ENCODE measurements at places on chromosomes 2 and 18.

DNA sequence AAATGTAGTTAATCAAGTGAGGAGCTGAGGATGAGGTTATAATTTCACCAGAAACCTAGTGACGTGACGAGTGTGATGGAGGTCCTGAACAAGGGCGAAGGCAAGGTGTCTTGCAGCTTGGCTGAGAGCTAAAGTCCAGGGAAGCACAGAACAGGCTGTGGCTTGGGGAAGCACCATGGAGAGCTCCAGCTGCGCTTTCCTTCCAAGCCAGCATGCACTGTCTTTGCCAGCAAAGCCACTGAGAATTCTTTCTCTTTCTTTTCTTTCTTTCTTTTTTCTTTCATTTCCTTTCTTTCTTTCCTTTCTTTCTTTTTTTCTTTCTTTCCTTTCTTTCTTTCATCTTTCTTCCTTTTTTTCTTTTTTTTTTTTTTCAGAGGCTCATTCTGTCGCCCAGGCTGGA, 239.3 kb downstream of the FBXO15 start:
- no peak for DNase-seq

- DNase-seq, result no peak
Measured at GRCh38 chr2:113178891-113179290, 5.1 kb downstream of the PSD4 start.

GRCh38 chr18:4068552-4069158, 386.5 kb downstream of the DLGAP1 start:
- peak; percentile 19 for DNase-seq

DNA sequence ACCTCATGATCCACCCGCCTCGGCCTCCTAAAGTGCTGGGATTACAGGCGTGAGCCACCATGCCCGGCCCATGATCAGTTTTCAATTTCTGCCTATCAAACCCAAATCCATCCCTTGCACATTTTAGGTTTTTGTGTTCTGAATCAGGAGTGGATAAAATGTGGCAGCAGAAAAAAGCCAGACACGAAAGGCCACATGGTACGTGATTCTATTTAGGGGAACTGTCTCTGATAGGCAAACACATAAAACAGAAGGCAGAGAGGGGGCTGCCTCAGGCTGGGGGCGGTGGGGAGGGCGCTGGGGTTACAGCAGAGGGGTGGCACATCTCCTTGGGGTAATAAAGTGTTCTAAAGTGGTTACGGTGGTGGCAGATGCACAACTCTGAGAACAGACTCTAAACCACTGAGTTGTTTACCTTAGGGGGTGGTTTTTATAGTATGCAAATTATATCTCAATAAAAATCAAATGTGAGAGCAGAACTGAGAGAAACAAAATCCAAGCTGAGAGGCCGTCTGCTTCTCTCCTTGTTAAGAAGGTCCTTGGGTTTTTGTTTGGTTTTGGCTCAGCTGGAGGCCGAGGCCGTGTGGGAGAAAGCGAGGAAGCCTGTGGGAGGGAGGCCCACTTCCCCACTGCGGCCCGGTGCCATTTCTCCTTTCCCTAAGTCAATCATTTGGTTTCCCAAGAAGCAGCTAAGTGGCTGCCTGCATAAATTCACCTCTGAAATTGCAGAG, 78.0 kb downstream of the SOWAHC start:
- DNase-seq, result no peak

DNA sequence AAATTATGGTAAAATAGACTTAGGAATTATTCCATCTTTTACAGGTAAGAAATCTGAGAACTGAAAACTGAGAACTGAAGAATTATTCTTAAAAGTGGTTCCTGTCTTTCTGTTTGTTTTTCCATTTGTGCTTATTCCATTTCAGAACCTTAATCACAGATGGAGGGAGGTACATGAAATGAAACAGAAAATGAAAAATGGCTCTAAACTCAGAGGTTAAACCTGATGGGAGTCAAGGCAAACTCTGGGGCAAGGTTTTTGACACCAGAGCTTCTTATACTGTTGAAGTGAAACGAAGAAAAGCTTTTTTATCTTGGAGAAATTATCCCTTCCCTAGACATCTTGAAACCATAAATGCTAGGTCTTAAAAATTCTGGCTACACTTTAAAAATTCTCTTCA, 182.1 kb downstream of the ZNF804A start:
- no peak for DNase-seq

GRCh38 chr2:13413989-13414388, 697.3 kb downstream of the TRIB2 start:
- DNase-seq, result no peak

GRCh38 chr18:25898965-25899364, 191.4 kb downstream of the SS18 start:
- no peak for DNase-seq

GRCh38 chr2:231664727-231665126, 43.6 kb upstream of the PTMA start:
- DNase-seq, result no peak

DNA sequence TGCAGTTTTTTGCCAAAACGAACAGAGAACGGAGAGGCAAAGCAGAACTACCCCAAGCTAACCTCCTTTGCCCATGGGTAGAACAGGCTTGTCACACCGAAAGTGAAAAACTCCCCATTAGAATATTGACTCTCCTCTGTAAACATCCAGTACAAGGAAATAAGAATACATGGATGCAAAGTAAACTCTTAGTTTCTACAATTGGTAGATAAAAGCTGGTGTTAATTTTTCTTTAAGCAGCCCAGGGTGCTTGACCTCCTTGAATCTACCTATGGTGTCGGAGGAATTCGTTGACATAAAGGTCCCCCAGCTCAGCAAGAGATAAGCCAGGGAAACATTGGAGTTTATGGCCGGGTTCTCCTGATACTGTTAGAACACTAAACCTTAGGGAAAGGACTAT, 48.4 kb upstream of the DSG1 start:
- DNase-seq, result no peak

DNA sequence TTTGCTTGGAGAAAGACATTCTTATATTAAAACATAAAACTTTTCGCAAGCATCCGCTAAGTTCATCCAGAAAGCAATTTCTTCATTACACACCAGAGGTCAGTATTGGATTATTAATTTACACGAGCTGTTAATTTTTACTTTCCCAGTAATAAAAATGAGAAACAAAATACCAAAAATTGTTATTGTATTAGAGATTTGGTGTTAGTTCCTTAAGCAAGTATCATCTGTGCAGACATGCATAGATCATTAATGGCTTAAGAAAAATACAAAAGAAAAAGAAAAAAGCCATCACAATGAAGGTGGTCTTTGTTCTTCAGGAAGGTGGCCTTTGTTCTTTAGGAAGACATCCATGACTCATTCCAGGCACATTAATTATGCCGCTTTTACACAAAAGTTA, 53.6 kb upstream of the HNMT start:
- no peak for DNase-seq

DNA sequence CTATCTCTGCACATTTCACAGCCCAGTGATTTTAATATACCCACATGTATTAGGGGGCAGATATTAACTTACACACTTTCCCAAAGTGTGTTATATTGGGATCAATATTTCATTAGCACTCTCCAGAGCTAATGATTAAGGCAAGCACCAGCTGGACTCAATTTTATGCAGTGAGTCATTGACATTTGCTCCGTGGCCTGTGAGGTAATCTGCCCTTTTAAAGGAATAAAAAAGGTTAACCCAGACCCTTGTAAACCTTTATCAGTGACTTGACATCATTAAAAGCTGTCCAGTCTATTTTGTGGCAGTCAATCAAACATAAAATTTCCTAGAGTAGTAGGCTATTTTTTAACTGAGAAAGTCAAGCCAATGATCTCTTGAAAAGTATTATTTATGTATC, 1870.4 kb upstream of the CELF4 start:
- DNase-seq, result no peak

- no peak for DNase-seq
Measured at GRCh38 chr2:231882646-231883045, 43.5 kb downstream of the NPPC start.

DNA sequence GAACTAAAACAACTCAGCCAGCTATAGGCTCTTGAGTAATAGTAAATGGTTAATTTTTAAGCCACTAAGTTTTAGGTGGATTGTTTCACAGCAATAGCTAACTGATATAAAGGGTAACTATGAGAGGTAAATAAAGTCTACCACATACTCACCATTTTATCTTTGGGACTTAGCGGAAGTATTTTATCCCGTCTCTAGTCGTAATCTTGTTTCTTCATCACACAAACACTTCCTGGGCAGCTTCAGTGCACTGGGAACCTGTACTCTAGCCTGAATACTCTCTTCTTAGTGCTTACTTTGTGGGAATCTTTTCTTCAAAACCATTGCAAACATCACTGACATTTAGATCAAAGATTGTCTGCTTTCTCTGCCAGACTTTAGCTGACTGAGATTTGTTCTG, 360.5 kb downstream of the EPHA4 start:
- DNase-seq, result no peak

- no peak for DNase-seq
Measured at GRCh38 chr2:171390941-171391516, 42.8 kb downstream of the METTL8 start.

GRCh38 chr2:40451918-40452605, at the start of gene SLC8A1:
Gene SLC8A1 (minus strand): TSS chr2:40452090.
- peak; percentile 46 for DNase-seq

DNA sequence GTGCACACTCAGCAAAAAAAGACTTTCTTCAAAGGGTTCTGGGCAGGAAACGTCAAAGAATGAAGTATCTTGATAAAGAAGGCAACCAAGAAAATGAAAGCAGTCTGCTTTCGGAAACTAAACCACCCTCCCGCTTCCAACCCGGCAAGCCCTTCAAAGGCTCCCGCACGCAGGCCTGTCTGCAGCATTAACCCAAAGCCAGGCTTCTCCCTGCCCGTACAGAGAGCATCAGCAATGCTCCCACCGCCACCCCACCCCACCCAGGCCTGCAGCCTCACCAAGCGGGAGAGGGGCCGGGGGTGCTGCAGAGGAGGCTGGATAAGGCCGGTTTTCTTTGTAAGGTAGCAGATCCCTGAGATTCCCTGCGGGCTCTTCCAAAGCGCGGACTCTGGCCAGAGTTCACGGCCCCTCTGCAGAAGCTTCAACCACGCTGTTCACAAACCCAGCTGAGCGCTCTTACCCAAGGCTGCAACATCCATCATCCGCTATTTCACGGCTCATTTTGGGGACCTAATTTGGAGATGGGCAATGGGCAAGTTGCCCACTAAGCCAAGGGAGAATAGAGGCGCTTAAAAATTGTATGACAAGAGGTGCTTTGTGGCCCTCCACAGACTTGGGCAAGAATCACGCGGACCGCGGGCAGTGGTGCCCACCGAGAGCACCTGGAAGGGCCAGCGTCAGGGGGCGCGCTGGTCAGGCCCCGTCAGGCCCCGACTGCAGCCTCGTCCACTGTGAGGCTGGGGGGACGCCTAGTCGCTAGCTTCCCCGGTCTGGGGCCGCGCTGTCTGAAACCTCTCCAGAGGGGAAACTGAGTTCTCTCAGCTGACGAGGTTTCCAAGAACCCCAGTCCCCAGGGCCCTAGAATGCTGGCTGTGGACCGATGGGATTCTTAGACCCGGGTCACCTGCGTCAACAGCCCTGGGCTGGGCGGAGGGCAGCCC, 225.4 kb upstream of the ID2 start:
- DNase-seq, result peak; percentile 63

- DNase-seq, result no peak
Measured at GRCh38 chr2:155770516-155770915, 562.0 kb downstream of the NR4A2 start.

GRCh38 chr2:168810235-168810634, 7.8 kb downstream of the NOSTRIN start:
- DNase-seq, result no peak

DNA sequence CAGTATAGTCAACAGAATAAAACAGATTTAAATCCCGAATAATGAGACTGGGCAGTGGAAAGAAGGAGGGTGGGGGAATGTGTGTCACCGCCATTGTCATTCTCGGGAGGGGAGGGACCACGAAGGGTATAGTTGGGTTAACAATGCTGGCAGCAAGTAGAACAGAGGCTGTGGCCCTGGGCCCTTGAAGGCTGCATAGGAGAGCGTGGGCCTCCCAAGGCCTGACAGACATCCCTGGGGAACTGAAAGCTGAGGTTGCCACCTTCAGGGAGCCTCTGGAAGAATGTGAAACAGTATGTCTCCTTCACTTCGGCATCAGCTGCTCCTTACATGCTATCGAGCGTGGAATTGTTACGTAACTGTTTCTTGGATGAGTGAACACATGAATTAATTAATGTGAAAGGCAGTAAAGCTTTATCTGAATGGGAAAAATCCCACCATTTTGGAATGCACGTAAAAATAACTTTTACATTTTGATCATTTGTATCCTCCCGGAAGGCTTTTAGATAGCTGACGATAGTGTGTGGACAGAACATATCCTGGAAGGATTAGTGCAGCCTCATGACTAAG, 92.8 kb upstream of the TTC39C start:
- no peak for DNase-seq

- DNase-seq, result no peak
Measured at GRCh38 chr2:212990697-212991096, 160.7 kb downstream of the IKZF2 start.

- no peak for DNase-seq
Measured at GRCh38 chr2:71670430-71670795, 217.1 kb downstream of the DYSF start.

- DNase-seq, result no peak
Measured at GRCh38 chr2:164920430-164920829, 34.9 kb downstream of the SLC38A11 start.

- DNase-seq, result no peak
Measured at GRCh38 chr2:64023485-64024258, 4.4 kb upstream of the VPS54 start.

DNA sequence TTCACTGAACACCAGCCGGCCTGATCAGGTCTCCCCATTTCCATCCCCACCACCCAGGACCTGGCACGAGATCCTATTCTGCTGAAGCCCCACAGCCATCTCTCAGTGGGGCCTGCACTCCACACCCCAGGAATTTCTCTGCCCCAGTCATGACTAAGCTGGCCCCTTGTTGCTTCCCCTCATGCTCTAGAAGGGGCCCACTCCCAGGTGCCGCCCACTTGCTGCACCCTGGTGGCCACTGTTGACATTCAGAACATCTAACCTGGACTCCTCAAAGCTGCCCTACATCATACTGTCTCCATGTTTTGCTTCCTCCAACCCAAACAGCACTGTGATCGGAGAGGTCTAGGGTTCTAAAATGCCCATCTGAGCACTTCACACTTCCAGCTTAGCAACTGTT, 90.7 kb upstream of the KLHL29 start:
- no peak for DNase-seq

GRCh38 chr2:3154700-3155099, 222.9 kb downstream of the EIPR1 start:
- no peak for DNase-seq

DNA sequence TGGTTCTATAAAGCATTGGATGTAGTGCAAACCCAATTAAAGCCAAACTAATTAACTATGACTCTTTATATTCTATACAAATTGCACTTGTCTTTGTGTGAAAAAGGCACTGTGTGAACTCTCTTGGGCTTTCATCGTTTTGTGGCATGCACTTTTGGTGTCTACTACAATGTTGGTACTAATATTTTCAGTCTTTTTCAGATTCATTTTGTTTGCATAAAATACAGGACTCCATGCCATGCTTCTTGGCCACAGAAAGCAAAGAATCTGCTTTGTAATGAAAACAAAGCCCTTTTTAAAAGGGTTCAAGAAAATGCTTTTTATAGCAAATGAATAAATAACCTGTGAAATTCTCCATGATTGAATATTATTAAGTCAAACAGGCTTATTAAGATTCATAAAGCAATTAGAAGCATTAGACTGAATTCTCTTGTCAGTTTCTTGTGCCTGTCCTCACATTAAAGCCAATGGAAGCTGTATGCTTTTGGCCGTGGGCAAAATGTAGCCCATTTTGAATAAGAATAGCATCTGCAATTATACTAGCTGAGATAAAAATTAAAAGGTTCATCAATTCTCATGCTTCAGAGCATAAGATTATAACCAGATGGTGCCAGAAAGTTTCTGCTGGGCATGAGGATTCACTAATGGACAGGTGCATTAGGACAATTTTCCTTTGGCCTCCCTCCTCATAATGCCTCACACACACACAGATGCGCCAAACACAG, 1665.2 kb downstream of the SUCLG1 start:
- no peak for DNase-seq
